ENCODE measurements at places on chromosomes 7 and 10. TPM values are rescaled to one million over a fixed set of nuclear protein-coding genes. Genes with fewer than 3 reads are reported as not detected.
A peak's percentile ranks its signal among the peaks of the same experiment; 100 is the strongest.

GRCh38 chr7:42805601-42806000, 106.3 kb downstream of the C7orf25 start:
- no peak for DNase-seq

DNA sequence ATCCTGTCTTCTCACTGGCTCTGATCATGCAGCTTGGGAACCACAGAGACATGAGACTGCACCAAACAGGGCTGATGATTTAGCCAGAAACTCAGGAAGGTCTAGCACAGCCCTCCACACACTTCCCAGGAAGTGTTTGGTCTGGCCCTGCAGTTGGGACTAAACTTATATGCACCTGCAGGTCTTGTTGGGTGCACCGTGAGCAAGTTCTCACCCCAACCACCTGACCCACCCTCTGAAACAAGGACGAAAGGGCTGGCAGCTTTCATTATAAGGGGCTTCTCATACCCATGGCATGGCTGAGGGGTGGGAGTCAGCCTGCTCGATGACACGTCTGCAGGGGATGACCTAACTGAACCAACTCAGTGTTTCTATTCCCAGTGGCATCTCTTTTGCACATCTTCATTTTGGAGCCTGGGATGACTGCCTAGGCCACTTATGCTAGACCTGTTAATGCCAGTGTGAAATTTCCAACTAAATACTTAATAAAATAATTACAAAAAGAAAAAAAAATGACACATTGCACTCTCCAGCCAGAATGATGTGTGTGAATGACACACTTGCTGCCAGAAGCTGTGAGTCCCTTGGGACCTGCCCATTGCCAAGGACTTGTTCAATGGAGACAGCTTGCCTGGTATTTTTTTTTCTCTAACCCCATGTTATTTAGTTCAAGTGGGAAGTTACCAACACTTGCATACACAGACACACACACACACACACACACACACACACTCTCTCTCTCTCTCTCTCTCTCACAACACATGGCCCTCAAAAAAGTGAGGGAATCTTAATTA, 102.6 kb downstream of the NEURL1 start:
- DNase-seq: no peak

Gene STMP1
- 18.8 TPM for total RNA-seq

DNA sequence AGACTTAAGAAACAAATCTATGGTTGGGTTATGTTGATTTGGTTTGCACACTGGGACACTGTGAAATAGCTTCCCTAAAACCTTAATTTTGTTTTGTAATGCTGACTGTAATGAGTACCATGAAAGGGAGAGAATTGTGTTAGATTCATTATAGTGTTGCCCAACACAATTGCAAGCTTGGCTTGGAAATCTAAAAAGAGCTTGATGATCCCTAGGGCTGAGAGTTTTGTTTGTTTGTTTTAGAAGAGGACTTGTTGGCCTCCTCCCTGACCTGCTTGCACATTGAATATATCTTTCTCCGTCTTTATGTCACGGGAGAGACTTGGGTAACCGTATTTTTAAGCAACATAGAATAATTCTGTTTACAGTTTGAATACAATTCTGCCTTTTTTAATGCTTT, 410.1 kb downstream of the ARL4A start:
- no peak for DNase-seq

GRCh38 chr7:104112623-104113022, 95.2 kb downstream of the ORC5 start:
- DNase-seq: no peak

DNA sequence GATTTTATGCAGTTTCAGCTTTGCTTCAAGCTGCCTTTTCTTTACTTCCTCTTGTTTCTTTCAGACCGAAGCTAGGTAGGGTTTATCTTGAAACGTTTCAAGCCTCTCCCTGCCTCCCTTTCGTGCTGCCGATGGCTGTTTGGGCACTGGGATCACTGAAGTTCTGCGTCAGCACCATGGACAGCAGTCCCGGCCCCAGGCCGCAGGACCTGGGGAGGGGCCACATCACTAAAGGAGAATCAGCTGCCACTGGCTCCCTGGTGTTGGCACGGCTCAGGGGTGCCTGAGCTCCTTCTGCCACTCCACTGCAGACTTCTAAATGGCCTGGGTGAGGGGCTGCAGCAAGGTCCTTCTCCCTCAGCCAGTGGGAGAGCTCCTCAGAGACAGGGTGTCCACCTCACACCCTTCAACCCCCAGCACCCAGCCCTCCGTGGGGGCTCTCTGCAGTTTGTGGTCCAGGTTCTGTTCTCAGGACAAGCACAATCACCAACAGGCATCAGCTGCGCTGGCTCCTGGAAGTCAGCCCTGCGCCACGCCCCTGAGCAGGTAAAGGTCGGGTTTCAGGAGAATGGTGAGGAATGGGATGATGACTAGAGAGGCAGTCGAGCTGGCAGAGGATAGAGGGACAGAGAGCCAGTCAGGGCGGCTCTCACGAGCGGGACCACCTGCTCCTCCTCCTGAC, 387.2 kb downstream of the TCERG1L start:
- DNase-seq: no peak

GRCh38 chr10:101896225-101896877, 52.8 kb upstream of the KCNIP2 start:
- no peak for DNase-seq

DNA sequence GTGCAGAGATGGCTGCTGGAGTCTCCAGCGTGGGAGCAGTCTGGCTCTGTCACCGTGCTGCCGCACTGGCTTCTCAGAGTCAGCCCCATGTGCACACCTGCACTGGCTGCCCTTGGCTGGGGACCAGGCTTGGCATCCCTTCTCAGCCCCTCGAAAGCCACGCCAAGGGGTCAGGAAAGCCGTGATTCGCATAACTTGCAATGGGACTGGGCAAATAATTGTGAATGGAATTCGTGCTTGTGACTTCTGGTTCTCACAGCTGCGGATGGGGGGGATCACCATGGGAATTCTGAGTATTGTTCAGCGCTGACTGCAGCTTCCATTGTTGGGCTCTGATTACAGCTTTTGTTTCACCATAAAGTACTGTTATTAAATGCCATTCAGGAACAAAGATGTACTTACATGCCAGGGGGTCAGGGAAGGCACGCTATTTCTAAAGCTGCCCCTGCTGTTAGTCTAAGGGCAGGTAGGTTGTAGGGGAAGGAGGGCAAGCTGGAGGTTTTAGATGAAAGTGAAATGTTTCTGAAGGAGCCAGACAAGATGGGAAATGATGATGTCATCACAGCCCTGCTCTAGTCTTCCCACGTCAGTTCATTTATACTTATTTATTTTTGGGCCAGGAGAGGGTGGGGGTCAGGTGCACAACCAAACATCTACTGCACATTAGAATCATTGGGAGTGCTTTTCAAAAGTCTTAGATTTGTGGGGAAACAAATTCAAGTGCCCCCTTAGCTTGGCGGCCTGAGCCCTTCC, 5.8 kb upstream of the PLEKHA1 start:
- no peak for DNase-seq

- no peak for DNase-seq
Observed at GRCh38 chr7:116365797-116366196, 133.7 kb upstream of the CAV2 start.

Gene ELOVL3
- total RNA-seq: 2.7 TPM

DNA sequence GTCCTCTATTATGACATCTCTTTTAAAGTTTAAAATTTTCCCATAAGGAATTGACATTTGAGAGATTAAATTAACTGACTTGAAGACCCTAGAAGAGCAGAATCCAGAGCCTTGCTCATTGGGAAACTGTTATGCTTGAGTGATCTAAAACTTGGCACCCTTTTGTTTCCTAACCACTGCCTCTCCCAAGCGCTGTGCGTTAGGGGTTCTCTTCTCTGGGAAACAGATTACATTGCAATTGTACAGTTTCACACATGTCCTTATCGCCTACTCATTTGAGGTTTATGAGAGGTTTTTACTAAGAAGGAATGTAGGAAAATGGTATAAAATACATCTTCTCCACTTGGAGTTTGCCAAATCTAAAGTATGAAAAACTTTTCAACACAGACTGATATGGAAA, 126.8 kb upstream of the AMPH start:
- no peak for DNase-seq

DNA sequence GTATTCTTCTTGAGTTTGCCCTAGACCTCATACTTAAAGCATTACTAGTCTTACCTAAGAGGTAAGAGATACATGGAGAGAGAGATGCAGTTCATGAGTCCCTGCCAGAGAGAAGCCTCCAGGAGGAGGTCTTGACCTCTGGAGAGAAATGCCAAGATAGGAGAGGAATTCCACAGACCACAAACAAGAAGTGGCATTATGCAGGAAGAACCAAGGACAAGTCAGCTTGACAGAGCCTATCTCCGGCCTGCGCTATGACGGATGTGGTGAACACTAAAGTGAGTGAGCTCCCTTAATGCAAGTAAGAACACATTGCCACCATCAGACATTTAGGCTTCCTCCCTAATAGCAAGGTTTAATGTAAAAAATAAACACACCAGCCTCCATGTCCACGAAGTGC, 27.9 kb upstream of the COL1A2 start:
- DNase-seq: no peak

- peak; percentile 95 for DNase-seq
Observed at GRCh38 chr10:48496831-48497779, 107.8 kb downstream of the ARHGAP22 start.

Gene TMEM178B
- 1.1 TPM for total RNA-seq

DNA sequence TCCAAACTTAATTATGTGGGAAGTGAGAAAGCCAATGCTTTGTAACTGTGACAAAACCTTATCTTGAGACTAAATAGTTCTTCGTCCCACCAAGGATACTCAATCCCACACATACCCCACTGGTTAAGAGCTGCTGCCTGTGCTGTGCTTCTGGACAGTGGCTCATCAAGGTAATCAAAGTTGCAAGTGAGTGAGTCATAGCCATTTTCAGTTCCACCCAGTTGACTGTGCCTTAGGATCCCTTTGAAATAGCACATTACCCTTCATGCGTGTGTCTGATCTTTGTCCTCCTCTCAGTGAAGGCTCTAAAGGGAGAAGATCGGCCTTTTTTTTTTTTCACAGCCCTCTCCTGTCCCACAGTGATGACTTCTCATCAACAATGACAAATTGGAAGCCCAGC, 706.0 kb upstream of the AUTS2 start:
- DNase-seq: peak; percentile 44

DNA sequence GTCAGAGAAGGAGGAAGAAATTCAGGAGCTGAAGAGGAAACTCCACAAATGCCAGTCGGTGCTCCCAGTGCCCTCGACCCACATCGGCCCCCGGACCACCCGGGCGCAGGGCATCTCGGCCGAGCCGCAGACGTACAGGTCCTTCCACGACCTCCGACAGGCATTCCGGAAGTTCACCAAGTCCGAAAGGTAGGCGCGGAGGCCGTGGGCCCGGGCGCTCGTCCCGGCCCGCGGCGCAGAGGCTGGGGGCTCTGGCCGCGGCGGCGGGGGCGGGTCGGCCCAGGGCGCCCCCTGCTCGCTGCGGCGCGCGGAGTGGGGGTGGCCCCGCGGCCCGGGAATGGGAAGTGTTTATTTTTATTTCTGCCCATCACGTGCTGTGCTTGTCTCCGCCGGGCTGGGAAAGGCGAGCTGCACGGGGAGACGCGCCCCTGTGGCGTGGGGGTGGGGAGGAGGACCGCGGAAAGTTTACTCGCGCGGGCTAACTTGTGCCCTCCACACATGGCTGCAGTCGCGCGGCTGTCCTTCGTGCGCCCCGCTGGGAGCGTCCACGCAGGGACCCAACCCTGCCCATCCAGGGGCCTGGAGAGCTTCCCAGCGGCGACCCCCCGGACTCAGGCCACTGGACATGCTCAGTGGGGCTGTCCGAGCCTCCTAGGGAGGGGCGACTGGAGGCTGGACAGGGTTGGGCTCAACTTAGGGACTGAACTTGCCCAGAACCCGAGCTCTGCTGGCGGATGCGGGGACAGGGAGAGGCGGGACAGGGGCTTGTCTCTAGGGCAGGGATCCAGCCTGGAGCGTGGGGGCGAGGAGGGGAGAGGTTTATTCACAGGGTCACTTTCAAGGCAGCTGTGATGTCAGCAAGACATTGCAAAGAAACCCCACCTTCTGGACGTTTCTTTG, 82.6 kb upstream of the PRKG1 start:
- peak; percentile 92 for DNase-seq

DNA sequence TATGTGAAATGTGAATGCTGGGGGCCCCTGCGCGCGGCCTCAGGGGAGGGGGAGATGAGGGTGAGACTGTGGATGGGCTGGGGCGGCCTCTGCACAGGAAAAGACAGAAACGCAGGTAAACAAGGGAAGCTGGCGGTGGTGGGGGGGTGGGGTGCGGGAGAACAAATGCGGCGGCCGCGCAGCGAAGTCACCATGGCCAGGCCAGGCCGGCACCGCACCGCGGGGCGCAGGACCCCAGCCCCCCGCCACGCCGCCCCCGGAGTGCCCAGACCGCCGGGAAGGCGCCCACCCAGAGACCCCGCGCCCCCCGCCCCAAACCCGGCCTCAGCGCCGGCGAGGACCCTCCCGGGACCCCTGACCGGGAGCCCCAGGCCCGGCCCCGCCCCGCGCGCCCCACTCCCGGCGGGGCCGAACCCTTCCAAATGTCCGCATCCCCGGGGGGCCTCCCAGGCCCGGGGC, 14.5 kb upstream of the DNAAF5 start:
- DNase-seq: no peak

Gene SLC26A3
- total RNA-seq: not detected

- no peak for DNase-seq
Observed at GRCh38 chr7:140551355-140552239, 72.3 kb upstream of the MKRN1 start.

GRCh38 chr7:75925717-75926435, 10.9 kb downstream of the POR start:
- no peak for DNase-seq

GRCh38 chr10:124387078-124387874, 31.4 kb downstream of the OAT start:
- peak; percentile 70 for DNase-seq

DNA sequence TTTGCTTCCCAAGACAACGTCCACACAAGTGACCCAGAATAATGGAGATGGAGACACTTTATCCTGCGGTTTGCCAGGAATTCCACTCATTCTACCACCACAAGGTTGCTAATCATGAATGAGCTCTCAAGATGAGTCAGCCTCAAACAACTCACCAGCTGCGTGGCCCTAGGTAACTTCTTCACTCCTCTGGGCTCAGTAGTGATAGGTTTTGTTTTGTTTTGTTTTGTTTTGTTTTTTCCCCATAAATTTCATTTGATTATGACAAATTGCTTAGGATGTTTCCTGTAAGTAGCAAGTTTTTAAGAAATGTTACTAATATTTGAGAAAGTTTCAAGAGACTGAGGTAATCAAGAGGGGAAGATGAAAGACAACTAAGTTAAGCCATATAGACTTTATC, 286.8 kb downstream of the PARD3 start:
- DNase-seq: peak; percentile 34

GRCh38 chr10:129105266-129105665, 361.8 kb upstream of the MGMT start:
- DNase-seq: peak; percentile 77

GRCh38 chr7:22348379-22348778, 8.6 kb downstream of the RAPGEF5 start:
- peak; percentile 63 for DNase-seq

GRCh38 chr7:80537091-80537490, 25.2 kb upstream of the GNAT3 start:
- DNase-seq: no peak

Gene PRRT4
- total RNA-seq: not detected

Gene PTPRE
- total RNA-seq: 5.9 TPM

GRCh38 chr10:131983780-131984179, 2.1 kb upstream of the BNIP3 start:
- peak; percentile 98 for DNase-seq
